ENCODE measurements at places on chromosomes 6 and 20. TPM values are rescaled to one million over a fixed set of nuclear protein-coding genes. Genes with fewer than 3 reads are reported as not detected.

- DNase-seq: no peak
Measured at GRCh38 chr6:151025076-151025475, 159.6 kb downstream of the MTHFD1L start.

DNA sequence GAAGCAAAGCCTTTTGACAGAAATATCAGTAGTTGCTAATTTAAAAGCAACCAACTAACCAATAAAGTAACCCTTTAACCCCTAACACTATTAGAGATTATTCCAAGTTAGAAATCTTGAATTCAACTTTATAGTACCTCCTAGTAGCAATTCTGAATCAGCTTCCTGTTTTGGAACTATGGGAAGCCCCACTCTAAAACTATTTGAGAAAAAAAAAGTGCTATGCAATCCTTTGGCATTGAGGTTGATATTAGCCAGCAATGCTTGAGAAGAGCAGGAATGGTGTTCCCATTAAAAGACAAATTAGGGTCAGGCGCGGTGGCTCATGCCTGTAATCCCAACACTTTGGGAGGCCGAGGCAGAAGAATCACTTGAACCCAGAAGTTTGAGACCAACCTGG lies 306.2 kb upstream of the ZFP64 start:
- DNase-seq: no peak

GRCh38 chr6:139407718-139408222 lies 33.3 kb upstream of the CITED2 start:
- no peak for DNase-seq

GRCh38 chr6:2528156-2528555 lies 222.6 kb downstream of the MYLK4 start:
- DNase-seq: no peak

- no peak for DNase-seq
Measured at GRCh38 chr20:14724036-14724435, 386.6 kb upstream of the FLRT3 start.

DNA sequence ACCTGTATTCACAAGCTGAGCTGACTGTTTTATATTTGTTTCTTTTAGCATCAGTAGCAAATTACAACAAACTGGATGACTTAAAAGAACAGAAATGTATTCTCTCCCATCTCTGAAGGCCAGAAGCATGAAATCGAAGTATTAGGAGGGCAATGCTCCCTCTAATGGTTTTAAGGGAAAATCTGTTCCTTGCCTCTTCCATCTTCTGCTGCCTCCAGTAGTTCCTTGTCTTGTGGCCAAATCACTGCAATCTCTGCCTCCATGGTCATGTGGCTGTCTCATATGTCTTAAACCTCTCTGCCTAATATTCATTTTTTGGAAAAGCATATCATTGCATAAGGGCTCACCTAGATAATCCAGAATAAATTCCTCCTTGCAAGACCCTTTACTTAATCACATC lies 25.2 kb upstream of the ASCC3 start:
- no peak for DNase-seq

- DNase-seq: no peak
Measured at GRCh38 chr6:134741200-134741536, 208.7 kb downstream of the ALDH8A1 start.

GRCh38 chr6:124967444-124967843 lies 5.2 kb downstream of the RNF217 start:
- no peak for DNase-seq

- no peak for DNase-seq
Measured at GRCh38 chr20:40797425-40797824, 108.4 kb upstream of the MAFB start.

GRCh38 chr6:134449004-134449403 lies 131.1 kb upstream of the SGK1 start:
- no peak for DNase-seq

DNA sequence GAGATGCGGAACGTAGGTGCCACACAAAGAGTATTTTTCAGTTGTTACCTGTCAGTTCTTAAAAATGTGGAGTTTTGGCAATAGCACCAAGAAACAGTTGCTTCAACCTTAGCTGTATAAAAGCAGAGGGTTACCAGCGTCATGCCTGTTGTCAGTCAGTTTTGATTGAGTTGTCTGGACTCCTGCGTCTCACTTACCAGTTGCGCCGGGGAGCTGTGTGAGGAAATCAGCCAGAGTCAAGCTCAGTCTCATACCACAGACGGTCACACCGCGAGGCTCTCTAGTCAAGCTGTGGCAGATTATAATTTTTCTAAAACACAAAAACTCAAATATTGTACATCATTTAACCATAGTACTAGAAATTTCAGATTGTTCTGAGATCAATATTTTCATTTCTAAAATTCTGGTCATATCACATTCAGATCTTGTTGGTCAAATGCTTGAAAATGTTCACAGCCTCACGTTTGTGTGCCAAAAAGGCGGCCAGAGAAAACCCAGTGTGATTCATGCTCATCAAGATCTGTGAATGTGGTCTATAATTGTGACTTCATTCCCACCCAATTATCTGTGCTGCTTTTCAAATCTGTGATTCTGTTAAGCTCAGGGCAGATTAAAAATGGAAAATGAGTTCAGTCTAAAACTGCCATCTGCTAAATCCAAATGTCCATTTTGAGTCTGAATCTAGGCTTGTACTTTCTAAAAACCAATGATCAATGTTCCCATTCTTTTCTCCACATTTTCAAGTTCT lies 37.5 kb downstream of the SASH1 start:
- DNase-seq: no peak

GRCh38 chr6:41255638-41256246 lies 27.6 kb downstream of the TREML4 start:
- no peak for DNase-seq

GRCh38 chr20:24821391-24821790 lies 127.7 kb upstream of the CST7 start:
- no peak for DNase-seq

GRCh38 chr6:151680846-151681432 lies 126.5 kb upstream of the ESR1 start:
- DNase-seq: no peak

- DNase-seq: no peak
Measured at GRCh38 chr6:37309046-37309445, 44.7 kb upstream of the RNF8 start.

DNA sequence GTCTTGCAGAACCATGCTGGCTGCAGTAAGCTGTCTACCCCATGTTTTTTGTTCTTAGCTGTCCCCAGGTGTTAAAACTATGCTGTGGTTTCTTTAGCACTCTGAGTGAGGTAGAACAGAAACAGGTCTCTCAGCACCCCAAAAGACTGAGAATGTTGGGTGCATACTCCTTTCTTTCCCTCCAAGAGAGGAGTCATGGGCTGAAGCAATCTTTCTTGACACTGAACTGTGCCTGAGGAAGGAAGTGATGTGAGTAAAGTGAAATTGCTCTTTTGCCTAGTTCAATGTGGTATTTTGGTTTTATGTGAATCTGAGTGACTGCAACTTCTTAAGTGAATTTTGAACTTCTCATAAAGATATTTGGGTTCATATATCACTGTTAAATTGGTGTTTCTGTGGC lies 138.0 kb upstream of the MCHR2 start:
- DNase-seq: no peak

GRCh38 chr20:59948828-59949720 lies 8.9 kb downstream of the FAM217B start:
- DNase-seq: no peak

DNA sequence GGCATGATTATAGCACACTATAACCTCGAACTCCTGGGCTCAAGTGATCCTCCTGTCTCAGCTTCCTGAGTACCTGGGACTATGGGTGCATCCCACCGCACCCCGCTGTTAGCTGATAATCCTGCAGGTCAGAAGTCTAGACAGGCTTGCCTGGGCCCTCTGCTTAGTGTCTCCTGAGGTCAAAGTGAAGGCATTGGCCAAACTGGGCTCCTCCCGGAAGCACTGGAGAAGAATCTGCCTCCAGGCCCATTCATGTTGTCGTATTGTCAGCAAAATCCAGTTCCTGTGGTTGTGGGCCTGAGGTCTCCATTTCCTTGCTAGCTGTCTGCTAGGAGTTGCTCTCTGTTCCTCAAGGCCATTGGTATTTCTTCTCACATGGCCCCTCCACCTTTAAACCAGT lies 6.3 kb upstream of the MROH8 start:
- DNase-seq: no peak

GRCh38 chr6:151257985-151258445 lies 18.2 kb downstream of the AKAP12 start:
- no peak for DNase-seq

DNA sequence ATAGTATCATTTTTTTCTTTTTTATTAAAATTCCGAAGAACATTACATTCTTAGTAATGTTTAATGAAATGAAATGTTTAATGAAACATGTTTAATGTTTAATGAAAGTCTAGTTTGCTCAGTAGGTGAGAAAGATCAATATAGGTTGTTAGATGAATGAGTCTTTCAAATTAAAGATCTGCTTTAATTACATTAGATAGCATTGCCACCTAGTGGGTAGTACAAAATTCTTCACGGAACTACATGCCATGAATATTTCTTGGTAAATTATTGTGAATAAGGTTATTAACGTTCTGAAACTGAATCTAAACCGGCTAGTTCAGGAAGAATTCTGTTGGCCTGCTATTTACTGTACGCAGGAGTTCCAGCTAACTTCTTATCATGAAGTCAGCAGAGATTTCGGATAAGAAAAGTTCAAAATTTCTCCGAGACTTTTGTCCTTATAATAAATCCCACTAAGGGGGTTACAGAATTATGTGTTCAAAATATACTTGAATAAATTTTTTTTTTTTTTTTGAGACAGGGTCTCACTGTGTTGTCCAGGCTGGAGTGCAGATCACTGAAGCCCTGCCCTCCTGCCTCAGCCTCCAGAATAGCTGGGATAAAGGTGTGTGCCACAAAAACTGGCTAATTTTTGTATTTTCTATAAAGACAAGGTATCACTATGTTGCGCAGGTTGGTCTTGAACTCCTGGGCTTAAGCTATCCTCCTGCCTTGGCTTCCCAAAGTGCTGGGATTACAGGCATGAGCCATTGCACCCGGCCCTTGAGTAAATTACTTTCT lies 7.9 kb upstream of the GMNN start:
- DNase-seq: no peak

- DNase-seq: no peak
Measured at GRCh38 chr6:99195986-99196655, 153.4 kb downstream of the FAXC start.

HAO1 gene
- not detected for total RNA-seq

C20orf202 gene
- total RNA-seq: not detected

TDRD6 gene
- 0.12 TPM for total RNA-seq

SMLR1 gene
- not detected for total RNA-seq

ELOVL4 gene
- total RNA-seq: 2.6 TPM

INSM1 gene
- total RNA-seq: not detected
